ENCODE measurements at places on chromosomes 3 and 15.
A peak's percentile ranks its signal among the peaks of the same experiment; 100 is the strongest.

DNA sequence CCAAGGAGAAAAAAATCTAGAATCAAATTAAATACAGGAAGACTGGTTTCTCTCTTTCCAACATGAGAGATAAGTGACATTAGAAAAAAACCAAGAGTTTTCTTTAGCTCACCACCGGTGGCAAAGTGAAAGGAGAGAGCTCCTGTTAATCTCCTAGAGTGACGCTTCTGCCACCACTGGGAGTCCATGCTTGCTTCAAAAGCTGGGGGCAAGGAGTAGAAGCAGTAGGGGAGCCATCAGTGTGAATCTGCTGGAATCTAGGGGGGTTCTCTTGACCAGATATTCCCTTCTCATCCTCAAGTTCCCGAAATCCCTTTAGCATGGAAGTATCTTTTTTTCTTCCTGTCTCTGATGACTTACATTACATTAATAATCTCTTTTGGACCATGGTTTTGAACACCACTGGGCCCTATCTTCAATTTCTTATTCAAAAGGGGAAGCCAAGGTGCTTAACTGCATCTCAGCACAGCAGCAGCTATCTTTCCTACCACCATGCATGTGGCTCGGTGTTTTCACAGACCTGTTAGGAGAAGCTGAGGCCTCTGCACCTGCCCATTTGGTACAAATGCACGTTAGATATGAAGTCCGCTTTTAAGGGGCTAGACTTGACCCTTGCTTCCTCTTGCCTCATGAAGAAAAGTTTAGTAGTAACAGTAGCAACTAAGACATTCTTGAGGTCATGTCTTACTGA, 6.6 kb upstream of the ICE2 start:
- DNase-seq = no peak

DNA sequence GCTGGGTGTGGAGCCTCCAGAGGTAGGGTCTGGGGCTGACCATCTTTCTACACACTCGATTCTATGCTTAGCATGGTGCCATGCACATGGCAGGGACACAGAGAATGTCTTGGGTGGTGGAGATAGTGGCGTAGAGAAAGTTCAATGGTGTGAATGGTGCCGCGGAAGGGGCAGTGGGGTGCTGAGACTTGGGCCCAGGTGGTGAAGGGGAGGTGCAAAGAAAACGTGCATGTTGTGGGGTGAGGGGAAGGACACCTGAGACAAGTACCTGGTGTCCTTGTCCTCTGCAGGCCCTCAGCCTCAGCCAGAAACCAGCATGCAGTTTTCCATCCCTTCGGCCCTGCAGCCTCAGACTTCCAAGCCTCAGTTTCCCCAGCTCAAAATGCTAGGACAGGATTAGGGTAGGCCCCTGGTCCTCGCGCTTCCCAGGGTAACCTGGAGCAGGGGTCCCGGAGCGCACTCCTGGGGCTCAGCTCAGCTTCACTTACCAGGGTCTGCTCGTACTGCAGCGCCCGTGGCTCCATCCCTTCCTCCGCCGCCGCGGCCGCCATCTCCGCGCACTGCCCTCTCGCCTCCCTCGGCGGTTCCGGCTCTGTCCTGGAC, 375 bp downstream of the CLCN2 start:
- DNase-seq = peak; percentile 29

DNA sequence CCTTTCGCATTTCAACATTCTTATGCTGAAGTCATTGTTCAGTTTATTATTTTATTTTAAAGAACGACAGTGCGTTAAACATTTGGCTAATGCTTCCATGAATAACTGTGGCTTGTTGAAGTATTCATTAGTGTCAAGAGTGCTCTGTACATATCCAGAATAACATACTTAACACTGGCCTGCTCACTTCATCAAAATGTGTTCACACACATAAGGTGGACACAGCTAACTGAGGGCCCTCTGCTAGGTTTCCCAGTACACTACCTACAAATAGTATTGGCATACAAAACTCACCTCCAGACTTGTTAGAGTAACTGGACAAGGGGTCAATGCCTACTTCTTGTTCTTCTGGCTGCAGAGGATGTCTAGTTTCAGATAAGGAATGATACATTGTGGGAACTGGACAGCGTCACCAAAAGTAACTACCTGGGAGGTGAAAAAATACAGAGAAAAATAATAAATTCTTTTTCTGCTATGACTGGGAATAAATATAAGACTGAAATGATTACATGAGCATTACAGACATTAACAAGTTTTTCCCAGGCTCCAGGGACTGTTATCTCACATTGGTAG, 234.2 kb downstream of the TBC1D5 start:
- no peak for DNase-seq

GRCh38 chr3:109177908-109178307, 41.4 kb downstream of the C3orf85 start:
- DNase-seq = no peak

GRCh38 chr3:11634081-11634635, 9.6 kb downstream of the VGLL4 start:
- DNase-seq = no peak

GRCh38 chr15:78907577-78907976, 34.9 kb downstream of the MORF4L1 start:
- no peak for DNase-seq

- DNase-seq = no peak
Measured at GRCh38 chr15:60809375-60809774, 330.4 kb upstream of the ICE2 start.

- no peak for DNase-seq
Measured at GRCh38 chr3:73637042-73637441, 12.3 kb upstream of the PDZRN3 start.

DNA sequence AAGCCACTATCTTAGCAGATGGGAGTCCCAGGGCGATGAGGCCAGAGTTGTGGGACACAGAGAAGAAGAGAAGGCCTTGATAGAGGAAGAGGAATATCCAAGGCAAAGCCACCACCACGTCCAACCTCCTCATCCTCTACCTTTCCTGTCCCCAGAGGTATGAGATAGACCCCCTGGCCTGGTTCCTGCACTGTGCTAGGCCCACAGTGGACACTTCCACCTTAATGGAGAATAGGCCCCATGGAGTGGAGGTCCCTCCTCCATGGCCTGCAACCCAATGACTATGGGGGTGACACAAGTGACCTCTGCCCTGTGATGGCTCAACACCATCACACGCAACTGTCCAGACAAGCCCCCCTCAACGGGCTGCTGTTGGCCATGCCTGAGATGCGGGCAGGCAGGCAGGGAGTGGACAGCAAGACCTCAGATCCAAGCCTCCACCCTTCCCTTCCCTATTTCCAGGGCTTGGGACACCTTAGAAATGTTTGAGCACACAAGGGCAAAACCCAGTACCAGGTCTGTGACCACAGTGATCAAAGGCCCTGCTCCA, 36.8 kb downstream of the GRAMD2A start:
- no peak for DNase-seq

DNA sequence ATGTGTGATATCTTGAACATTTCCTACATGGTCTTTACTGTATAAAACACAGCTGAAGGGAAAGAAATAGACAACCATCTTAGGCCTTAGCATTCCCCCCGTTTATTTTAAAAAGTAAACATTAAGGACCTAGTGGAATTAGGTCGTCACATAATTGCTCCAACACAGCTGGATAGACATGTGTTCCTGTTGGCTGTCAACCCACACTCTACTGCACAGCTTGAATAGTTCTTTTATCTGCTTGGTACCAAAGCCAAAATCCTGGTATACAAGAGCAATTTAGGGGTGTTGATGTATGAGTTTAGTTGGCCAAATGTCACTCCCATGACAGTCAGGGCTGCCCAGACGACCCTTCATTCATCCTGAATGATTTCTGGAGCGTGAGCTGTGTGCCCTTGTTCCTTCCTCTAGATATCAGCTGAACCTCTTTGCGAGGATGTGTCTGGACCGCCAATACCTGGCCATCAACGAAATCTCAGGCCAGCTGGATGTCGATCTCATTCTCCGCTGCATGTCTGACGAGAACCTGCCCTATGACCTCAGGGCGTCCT, 179.7 kb downstream of the ITPR1 start:
- no peak for DNase-seq

DNA sequence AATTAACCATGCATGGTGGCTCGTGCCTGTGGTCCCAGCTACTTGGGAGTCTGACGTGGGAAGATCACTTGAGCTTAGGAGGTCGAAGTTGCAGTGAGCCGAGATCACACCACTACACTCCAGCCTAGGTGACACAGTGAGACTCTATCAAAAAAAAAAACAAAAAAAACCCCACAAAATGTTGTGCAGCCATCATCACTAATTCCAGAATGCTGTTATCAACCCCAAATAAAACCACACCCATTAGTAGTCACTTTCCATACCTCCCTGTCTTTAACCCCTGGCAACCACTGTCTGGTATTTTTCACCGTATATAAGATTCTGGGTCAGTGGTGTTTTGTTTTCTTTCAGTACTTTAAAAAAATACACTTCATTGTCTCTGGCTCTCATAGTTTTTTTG, 16.6 kb downstream of the HMCES start:
- no peak for DNase-seq

DNA sequence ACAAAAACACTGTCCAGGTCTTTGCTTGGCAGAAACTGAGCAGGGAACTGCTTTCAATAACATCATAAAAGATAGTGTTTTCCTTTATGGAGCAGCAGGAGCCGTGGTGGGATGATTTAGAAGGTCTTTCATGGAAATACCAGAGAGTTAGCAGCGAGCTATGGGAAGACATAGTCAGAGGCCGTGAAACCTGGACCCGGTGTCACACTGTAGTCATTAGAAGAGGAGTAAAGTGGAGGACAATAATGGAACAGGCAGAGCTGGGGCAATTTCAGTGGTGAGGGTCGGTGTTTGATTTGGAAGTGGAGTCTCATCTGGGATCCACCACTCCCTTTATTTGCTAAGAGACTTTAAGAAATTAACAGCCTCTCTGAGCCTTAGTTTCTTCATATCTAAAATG, 57.5 kb downstream of the GHSR start:
- no peak for DNase-seq

- no peak for DNase-seq
Measured at GRCh38 chr3:23235264-23235663, 32.1 kb downstream of the UBE2E2 start.

- no peak for DNase-seq
Measured at GRCh38 chr15:31341496-31342195, 15.0 kb downstream of the KLF13 start.
